ENCODE measurements at places on chromosomes 12 and 14. TPM values are rescaled to one million over a fixed set of nuclear protein-coding genes. Genes with fewer than 3 reads are reported as not detected.

KSR2 gene
- total RNA-seq: 0.02 TPM

BATF gene
- not detected for total RNA-seq

BTG1 gene
- total RNA-seq: 23.2 TPM

CMKLR1 gene
- 0.57 TPM for total RNA-seq

RNASE4 gene
- 1.8 TPM for total RNA-seq

MLXIP gene
- total RNA-seq: 32.7 TPM

PARPBP gene
- 43.0 TPM for total RNA-seq

JKAMP gene
- total RNA-seq: 43.9 TPM

JPH4 gene
- total RNA-seq: not detected

MUCL1 gene
- total RNA-seq: not detected

PLCZ1 gene
- total RNA-seq: not detected

CIROP gene
- not detected for total RNA-seq

HRK gene
- total RNA-seq: 0.37 TPM

RDH12 gene
- not detected for total RNA-seq

REC8 gene
- 8.4 TPM for total RNA-seq

SERPINA3 gene
- total RNA-seq: 0.17 TPM

CCDC92 gene
- 37.5 TPM for total RNA-seq

FAM181A gene
- not detected for total RNA-seq

AGAP2 gene
- total RNA-seq: 4.0 TPM

NRIP2 gene
- 0.39 TPM for total RNA-seq

Data from A673 (cell line).